ENCODE measurements at places on chromosomes 3 and 15. TPM values are rescaled to one million over a fixed set of nuclear protein-coding genes. Genes with fewer than 3 reads are reported as not detected.

The APBA2 gene
- polyA plus RNA-seq: 15.2 TPM

The CPNE9 gene
- polyA plus RNA-seq: 0.08 TPM

The CFAP161 gene
- 0.40 TPM for polyA plus RNA-seq

The ST3GAL6 gene
- polyA plus RNA-seq: 85.1 TPM

The CCDC66 gene
- 29.2 TPM for polyA plus RNA-seq

The BFSP2 gene
- not detected for polyA plus RNA-seq

The NUP210 gene
- 31.5 TPM for polyA plus RNA-seq

The LRRC31 gene
- 0.11 TPM for polyA plus RNA-seq

The GP9 gene
- 1.00 TPM for polyA plus RNA-seq

The C3orf85 gene
- polyA plus RNA-seq: 14.6 TPM

The POLR2H gene
- 97.7 TPM for polyA plus RNA-seq

The MEX3B gene
- 18.9 TPM for polyA plus RNA-seq

The TRPM1 gene
- 0.20 TPM for polyA plus RNA-seq

The MESP1 gene
- polyA plus RNA-seq: 1.1 TPM

The SCN11A gene
- polyA plus RNA-seq: 0.97 TPM

The GABRR3 gene
- not detected for polyA plus RNA-seq

The FETUB gene
- polyA plus RNA-seq: not detected

The ZNF445 gene
- 21.4 TPM for polyA plus RNA-seq

The DISP2 gene
- 0.26 TPM for polyA plus RNA-seq

The PLSCR2 gene
- 1.2 TPM for polyA plus RNA-seq

Measured in right renal pelvis (tissue), 4 donors.